ENCODE measurements at places on chromosomes 11 and 22. TPM values are rescaled to one million over a fixed set of nuclear protein-coding genes. Genes with fewer than 3 reads are reported as not detected.
A peak's percentile ranks its signal among the peaks of the same experiment; 100 is the strongest.

- H3K27ac ChIP-seq, result no peak overlapping the region
- no peaks in the 10 kb centered on the region for H3K36me3 ChIP-seq
- H3K4me1 ChIP-seq, result no peaks in the 10 kb centered on the region
- no peak for DNase-seq
- H3K27me3 ChIP-seq, result no peaks in the 10 kb centered on the region
These were observed 6.4 kb downstream of the CDCA5 start for GRCh38 chr11:65077451-65077850.

DNA sequence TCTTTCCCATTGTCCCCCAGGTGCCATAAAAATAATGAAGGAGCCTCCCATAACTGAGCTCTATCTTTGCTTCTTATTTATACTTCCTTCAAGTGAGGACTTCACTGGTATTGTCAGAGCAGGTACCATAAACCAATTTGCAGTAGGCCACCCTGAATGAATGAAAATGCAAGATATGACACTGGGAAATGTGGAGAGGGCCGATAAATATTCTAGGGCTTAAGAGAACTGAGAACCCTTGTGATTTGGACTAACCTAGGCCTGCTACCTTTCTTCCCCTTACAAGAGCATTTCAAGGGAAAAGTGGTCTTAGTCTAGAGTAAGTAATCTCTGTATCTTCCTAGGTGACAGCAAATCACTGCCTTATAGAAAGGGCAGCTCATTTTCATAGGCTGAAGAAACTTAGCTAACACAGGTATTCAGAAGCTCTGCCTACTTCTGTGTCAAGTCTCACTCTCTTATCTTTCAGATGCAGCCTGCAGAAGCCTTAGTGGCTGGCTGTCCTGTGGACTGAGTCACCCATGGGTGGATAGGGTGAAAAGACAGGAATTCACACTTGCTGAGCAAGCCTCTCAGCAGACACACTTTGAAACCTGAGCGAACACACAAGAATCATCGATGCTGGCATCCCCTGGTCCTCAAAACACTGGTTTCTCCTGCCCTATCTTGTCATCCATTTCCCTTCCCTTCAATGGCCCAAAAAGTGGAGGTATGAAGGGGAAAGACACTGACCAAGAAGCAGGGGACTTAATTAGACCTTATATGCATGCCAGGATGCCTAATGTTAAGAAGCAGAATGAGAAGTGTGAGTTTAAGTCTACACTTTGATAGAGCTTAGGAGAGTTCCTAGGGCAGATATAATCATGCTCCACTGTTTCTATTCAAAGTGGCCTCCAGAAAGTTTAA, 15.2 kb downstream of the NRIP3 start:
- no peaks in the 10 kb centered on the region for H3K36me3 ChIP-seq
- no peak overlapping the region for H3K4me3 ChIP-seq
- no peaks in the 10 kb centered on the region for H3K4me1 ChIP-seq

- peaks cover 14% of the 10 kb centered on the region for H3K36me3 ChIP-seq
- no peak overlapping the region for H3K27ac ChIP-seq
- H3K4me3 ChIP-seq, result no peak overlapping the region
- H3K4me1 ChIP-seq, result peaks cover 25% of the 10 kb centered on the region
These were observed 33.1 kb downstream of the GNAZ start for GRCh38 chr22:23103199-23103954.

DNA sequence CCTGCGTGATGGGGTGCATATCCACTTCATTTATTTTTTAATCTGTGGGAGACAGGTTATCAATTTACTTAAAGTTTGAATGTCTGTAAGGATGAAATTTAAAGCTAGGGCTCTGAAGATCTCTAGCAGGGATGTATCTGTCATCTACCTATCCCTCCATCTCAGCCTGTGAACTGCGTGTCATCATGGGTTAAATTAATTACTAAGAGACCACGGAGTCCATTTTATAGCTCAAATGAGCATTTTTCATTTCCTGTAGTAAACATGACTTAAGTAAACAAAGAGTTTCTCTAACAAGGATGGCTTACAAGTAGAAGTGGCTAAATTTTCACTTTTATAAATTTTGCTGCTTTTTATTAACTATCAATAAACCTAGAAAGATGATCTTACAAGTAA, 2.9 kb upstream of the GLB1L3 start:
- H3K4me1 ChIP-seq, result peaks cover 23% of the 10 kb centered on the region
- no peak for DNase-seq

DNA sequence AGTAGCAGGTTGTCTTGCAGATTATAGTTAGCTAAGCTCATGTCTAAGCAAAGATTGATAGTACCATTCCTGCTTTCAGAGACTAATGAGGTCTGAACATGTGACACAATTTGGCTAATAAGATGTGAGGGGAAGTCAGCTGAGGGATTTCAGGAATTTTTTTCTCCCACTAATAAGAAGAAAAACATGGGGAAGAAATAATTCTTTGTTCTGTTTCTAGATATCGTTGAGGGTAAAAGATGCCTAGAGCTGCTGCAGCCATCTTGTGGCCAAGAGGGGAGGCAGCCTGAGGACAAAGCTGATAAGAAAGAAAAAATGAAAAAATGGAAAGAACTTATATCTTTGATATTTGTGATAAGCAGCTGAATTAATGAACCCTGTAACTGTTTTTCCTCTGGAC, 1334.4 kb downstream of the LRRC4C start:
- H3K27me3 ChIP-seq, result no peaks in the 10 kb centered on the region
- H3K4me1 ChIP-seq, result no peaks in the 10 kb centered on the region
- no peak overlapping the region for H3K4me3 ChIP-seq
- H3K36me3 ChIP-seq, result no peaks in the 10 kb centered on the region
- no peak for DNase-seq

GRCh38 chr11:134071766-134072402, 3.0 kb downstream of the JAM3 start:
- peak overlapping the region; percentile 55 for H3K27ac ChIP-seq
- H3K27me3 ChIP-seq, result no peaks in the 10 kb centered on the region

- no peak for DNase-seq
- H3K36me3 ChIP-seq, result no peaks in the 10 kb centered on the region
- peak within 1 kb of the TSS; percentile 63 for H3K4me3 ChIP-seq
These were observed at the start of gene TUBA8 for GRCh38 chr22:18110194-18110953. Gene TUBA8, plus strand, starts transcription at chr22:18110809. Its CDS starts 57 bp downstream, at chr22:18110866.

- H3K27me3 ChIP-seq, result no peaks in the 10 kb centered on the region
- H3K4me1 ChIP-seq, result no peaks in the 10 kb centered on the region
- no peak for DNase-seq
- no peak overlapping the region for H3K4me3 ChIP-seq
- H3K27ac ChIP-seq, result no peak overlapping the region
- H3K36me3 ChIP-seq, result no peaks in the 10 kb centered on the region
These were observed 61.2 kb downstream of the CECR2 start for GRCh38 chr22:17430412-17430811.

DNA sequence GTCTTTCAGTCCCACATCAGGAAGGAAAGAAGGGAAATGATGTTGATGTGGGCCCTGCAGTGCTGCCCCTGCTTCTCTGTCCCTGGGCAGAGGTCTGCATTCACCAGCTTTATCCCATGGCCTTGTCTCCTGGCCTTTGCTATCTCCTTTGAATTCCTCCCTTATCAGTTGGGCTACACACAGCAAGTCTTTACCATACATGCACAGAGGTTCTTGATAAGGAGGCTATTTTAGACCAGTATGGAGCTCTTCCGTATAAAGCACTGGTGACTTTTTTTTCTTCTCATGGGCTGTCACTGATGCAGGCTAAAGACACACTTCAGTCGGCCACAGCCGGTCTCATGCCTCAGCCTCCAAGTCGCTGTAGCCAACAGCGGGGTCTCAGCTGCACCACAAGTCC, 20.2 kb downstream of the MYO18B start:
- no peak for DNase-seq
- H3K27ac ChIP-seq, result no peak overlapping the region
- no peak overlapping the region for H3K4me3 ChIP-seq
- peaks cover 6% of the 10 kb centered on the region for H3K36me3 ChIP-seq

- H3K36me3 ChIP-seq, result peaks cover 76% of the 10 kb centered on the region
- no peaks in the 10 kb centered on the region for H3K27me3 ChIP-seq
- DNase-seq, result no peak
- H3K27ac ChIP-seq, result no peak overlapping the region
- H3K4me3 ChIP-seq, result no peak overlapping the region
These were observed 25.4 kb downstream of the THOC5 start for GRCh38 chr22:29528144-29528543.

Gene OR6T1
- total RNA-seq, result not detected

Gene TENM4
- total RNA-seq, result 9.1 TPM

Gene CHKA
- total RNA-seq, result 20.3 TPM
